Epithelial cell of proximal tubule (primary cell): ENCODE measurements at places on chromosomes 4 and X.
A peak's percentile ranks its signal among the peaks of the same experiment; 100 is the strongest.

- no peak for DNase-seq
These were observed 94.3 kb downstream of the CPE start for GRCh38 chr4:165472943-165473676.

- DNase-seq = no peak
These were observed 10.2 kb upstream of the STBD1 start for GRCh38 chr4:76296286-76296820.

DNA sequence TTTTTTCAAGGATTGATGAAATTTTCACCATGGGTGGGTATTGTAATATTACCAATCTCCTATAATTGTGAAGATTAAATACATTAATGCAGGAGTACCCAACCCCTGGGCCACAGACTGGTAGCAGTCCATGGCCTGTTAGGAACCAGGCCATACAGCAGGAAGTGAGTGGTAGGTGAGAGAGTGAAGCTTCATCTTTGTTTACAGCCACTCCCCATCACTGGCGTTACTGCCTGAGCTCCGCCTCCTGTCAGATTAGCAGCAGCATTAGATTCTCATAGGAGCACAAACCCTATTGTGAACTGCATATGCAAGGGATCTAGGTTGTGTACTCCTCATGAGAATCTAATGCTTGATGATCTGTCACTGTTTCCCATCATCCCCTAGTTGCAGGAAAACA, 15.1 kb downstream of the RAPGEF2 start:
- no peak for DNase-seq

GRCh38 chr4:115763051-115763450, 649.6 kb upstream of the NDST4 start:
- no peak for DNase-seq

DNA sequence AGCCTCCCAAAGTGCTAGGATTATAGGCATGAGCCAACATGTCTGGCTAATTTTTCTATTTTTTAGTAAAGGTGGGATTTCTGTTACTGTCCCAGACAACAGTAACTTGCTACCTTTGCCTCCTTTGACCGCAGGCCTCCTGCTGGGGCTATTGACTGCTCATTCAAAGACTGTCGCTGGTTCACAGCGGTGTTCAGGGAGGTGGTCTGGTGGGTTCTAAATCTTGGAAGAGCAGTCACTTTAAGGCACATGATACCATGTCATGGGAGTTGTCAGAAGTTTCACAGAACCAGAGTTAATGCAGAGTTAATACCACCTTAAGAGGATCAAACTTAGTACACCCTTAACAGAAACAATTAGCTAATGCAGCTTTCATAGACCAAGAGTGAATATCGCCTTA, 3.8 kb downstream of the ASMT start:
- DNase-seq = no peak

- no peak for DNase-seq
These were observed 10.7 kb downstream of the SEPTIN6 start for GRCh38 chrX:119682019-119682989.

DNA sequence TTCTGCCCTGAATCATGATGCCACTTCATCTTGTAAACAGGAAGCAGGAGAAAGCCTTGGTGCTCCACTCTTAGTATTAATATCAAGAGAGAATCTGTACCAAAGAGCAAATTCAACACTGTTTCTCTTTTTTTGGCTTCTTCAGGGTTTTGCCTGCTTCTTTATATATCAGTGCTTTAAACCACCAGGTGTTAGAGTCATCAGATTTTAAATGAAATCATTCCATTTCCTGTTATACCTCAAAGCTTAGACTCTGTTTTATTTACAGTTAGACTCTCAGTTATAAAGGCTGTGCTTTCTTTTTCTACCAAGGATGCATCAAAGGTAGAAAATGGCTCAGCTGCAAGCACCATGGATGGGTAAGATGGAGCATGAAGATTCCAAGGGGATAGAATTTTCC, 350.9 kb downstream of the CAMK2D start:
- no peak for DNase-seq

DNA sequence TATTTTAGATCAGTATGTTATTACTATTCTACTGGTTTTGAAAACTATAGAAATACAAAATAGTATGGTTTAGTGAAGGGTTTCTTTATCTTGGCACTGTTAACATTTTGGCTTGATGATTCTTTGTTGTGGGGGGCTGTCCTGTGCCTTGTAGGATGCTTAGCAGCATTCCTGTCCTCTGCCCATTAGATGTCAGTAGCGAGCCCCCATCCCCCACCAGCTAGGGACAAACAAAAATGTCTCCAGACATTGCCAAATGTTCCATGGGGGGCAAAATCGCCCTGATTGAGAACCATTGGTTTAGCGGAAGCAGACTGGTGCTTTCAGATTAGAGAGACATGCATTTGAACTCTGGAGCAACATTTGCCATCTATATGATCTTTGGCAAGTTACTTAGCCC, 23.3 kb downstream of the SPARCL1 start:
- no peak for DNase-seq

DNA sequence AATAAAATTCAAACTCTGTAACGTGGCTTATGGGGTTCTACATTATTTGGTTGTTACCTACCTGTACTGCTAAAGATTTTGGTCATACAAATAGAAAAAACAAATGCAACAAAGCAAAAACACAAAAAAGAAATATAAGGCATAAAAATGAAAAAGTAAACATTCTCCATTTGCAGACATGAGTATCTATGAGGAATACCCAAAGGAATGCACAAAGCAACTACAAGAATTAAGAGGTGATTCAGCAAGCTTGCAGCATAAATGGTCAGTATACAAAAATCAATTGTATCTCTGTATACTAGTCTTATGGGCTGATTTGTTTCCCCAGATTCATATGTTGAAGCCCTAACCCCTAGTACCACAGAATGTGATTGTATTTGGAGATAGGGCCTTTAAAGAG, 3.6 kb upstream of the PDE5A start:
- no peak for DNase-seq

- no peak for DNase-seq
These were observed 241.4 kb upstream of the ANXA3 start for GRCh38 chr4:78310007-78310739.

GRCh38 chrX:100316987-100317386, 93.1 kb downstream of the PCDH19 start:
- DNase-seq = no peak

DNA sequence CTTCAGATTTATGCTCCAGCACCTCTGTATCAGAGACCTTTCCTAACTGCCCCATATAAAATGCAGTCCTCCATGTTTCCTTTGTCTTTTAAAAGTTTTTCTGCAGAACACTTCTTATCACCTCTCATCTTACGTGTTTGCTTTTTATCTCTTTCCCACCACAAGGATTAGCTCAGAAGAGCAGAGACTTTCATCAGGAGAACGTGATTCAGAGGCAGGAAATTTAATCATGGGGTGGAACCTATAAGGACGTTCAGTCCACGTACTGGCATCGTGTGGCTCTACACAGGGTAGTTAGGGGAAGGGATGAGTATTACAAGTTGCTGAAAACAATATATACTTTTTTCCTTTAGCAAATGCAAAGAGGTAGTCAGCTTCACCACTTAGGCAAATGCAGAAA, 98.7 kb downstream of the SORBS2 start:
- DNase-seq = no peak

GRCh38 chr4:52664479-52664878, 5.4 kb upstream of the USP46 start:
- no peak for DNase-seq

- peak; percentile 43 for DNase-seq
These were observed at the start of gene RFC1 for GRCh38 chr4:39365830-39366771. Gene RFC1, minus strand, starts transcription at chr4:39366362. Its CDS starts 121 bp downstream, at chr4:39366241.
